ENCODE measurements at places on chromosomes 4 and X.

DNA sequence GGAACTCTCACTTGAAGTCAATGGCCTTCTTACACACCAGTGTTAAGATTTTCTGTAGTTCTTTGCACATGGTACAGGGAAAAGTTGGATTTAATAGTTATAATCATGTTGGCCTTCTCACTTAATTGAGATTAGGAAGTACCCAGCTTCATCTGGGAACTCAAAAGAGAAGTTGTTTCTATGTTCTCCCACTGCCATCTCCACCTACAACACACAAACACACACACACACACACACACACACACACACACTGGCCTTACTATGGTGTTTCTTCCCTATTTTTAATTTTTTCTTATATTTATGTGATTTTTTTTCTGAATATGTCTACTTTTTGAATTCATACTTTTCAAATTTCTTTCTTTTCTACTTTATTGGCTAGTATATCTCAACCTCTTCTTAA is 10.0 kb upstream of the CHIC2 start:
- DNase-seq, result no peak

GRCh38 chrX:115525486-115525885 is 35.5 kb upstream of the PLS3 start:
- peak; percentile 31 for DNase-seq

DNA sequence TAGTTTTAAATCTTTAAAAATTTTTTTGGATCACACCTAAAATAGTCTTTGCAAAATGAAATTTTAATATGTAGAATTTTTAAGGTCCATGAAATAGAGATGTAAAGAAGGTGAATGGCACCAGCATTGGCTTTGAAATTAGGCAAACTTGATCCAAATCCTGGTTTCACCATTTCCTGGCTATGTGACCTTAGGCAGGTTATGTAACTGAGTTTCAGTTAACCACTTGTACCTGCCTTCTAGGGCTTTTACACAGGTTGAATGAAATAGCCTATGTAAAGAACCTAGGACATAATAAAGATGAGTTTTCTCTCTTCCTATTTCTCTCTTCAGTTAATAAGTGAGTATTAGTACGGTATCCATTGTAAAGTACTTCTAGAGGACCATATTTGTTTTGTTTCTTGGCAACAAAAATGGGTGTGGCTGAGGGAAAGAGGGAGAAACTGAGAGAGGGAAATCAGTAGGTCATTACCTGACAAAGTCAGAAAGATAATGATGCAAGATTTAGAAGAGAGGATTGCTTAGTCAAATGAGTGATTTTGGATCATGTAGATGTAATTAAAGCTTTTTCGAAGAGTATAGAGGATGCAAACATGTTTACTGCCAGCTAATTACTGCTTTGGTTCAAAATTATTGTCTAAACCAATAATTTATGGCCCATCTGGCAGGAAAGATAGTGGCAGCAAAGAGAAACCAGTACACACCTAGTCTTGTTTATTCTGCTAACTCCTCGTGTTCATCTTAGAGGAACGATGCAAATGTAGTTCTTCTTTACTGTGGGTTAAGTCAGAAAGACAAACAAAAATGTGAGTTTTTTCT is 81.9 kb downstream of the PDLIM5 start:
- DNase-seq, result no peak

- DNase-seq, result no peak
Measured at GRCh38 chr4:146222313-146222712, 8.0 kb downstream of the REELD1 start.

DNA sequence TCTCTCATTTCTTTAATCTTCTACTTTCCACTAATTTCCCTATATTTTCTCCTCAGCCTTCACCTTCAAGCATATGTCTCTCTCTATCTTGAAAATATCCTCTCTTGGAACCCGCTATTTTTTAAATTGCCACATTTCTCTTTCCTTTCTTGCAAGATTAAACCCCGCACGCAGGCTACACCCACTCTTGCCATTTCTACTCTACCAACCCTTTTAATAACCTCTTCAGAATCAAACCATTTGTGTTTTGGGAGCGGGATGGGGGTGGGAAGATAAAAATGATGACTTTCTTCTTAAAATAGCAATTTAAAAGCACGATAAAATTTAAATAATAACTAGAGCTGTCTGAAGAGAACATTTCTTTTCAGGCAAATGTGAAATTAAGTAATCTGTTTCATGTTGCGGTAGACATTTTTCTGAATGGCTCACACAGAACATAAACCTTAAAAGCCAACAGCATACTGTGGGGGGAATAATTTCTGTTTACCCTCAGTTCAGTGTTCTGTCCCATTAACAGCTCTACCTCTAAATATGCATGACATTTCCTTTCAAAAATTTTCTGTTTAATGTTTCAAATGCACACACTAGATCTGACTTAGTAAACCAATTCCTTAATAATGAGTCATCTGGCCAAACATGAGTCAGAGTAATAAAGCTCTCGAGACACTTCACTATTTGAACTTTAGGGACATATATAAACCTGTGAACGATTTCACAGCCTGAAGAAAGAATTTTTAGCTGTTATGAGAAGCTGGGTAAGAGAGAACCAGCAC is 20.5 kb downstream of the ARSJ start:
- peak; percentile 11 for DNase-seq

DNA sequence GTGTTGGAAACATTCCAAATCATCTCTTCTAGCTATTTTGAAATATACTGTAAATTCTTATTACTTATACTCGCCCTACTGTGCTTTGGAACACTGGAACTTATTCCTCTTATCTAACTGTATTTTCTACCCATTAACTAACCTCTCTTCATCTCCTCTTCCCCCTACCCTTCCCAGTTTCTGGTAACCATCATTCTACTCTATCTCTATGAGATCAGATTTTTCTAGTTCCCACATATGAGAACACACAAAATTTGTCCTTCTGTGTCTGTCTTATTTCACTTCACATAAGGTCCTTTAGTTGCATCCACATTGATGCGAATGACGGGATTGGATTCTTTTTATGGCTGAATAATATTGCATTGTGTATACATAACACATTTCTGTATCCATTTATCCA is 1003.8 kb upstream of the INTU start:
- no peak for DNase-seq

DNA sequence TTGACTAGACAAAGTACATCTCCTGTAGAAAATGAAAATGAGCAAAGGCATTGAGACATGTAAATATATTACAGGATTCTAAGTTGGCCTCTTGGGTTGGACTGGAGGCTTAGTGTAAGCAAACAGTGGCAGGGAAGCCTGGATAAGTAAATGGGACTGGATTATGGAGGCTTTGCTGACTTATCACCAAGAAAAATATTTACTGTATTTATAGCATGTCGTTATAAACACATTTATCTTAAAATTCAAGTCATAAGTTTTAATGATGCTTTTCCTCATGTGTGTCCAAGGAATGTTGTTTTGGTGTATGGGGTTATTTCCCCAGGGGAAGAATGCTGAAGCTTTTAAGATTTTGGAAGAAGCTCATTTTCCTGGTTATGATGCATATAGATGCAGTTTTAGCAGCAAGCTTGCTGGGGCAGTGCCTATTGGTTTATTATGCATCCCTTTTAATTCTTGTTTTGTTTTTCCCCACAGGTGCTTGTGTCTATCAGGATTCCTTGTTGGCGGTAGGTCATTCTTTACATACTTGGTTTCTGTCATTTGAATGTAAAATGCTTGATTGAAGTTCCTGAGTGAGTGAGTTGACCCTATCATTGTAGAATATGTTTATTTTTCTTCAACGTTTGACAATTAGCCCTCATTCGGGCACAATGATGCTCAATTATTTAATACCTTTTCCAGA is 8.5 kb downstream of the FRAS1 start:
- peak; percentile 14 for DNase-seq

GRCh38 chrX:48890934-48891401 is 6.6 kb downstream of the TIMM17B start:
- DNase-seq, result no peak

- peak; percentile 9 for DNase-seq
Measured at GRCh38 chrX:19670854-19671620, 155.7 kb upstream of the MAP3K15 start.

GRCh38 chr4:112674376-112674775 is 37.4 kb downstream of the LARP7 start:
- DNase-seq, result no peak

DNA sequence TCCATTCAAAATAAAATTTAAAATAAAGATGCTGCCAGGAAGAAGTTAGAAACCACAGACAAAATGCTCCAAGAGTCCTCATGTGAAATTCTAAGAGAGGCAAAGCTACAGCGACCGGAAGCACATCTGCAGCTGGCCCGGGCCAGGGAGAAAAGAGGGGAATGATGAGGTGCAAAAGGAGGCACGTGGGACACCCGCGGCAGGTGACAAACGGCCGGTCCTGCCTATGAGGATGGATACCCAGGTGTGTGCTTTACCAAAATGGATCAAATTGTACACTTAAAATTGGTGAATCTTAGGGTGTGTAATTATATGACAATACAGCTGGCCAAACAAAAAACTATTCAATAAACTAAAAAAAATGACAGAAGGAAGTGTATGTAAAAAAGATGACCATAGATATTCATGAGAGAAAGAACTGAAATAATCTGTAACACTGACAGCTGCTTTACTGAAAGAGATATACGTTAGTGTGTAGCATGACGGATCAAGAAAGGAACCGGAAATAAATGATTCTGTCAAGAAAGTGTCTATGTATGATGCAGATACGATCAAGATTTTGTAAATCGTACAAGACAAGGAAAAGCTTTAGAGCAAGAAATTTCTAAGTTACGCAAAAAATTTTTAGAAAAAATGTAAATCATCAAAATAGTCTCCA is 29.5 kb downstream of the PPP2R3B start:
- DNase-seq, result no peak

DNA sequence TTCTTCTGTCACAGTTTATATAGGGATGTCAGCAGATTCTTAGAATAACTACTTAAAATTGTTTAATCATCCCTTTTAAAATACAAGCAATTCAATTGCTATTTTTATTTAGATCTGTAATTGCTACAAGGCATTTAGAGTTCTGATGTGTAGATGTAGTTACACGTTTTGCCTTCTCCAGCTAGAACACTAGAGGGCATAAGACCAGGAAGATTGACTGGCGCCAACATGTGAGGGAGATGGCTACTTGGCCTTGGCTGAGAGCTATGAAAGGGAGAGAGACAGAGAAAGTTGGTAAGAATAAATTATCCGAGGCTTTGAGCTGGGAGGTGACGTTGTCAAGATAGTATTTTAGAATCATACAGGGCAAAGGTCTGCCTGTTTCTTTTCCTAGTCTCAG is 563.7 kb upstream of the PRKX start:
- DNase-seq, result peak; percentile 7

DNA sequence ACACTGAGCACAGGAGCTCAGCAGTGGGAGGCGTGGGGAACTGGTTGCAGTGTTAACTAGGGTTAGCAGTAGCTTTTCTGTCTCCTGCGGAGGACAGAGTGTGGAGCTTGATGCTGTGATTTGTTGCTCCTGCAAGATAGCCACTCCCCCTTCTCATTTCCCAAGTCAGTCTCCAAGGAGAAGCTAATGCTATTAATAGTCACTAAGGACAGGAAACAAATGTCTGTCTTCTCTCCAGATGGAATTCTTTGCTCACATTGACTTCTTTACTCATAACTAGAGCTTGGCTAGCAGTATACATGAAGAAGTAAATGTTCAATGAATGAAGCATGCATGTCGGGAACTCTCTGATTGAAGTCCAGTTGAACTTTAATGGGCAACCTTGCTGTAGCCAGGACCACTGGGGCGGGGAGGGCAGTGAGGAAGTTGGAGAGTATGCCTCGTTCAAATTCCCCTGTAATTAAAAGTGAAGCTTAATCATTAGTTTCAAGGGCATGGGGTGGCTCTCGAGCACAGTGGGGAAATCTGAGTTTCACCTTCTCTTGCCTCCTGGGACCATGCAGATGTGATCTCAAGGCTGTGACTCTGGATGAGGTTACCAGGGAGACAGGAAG is 156.6 kb upstream of the SCML1 start:
- DNase-seq, result no peak

DNA sequence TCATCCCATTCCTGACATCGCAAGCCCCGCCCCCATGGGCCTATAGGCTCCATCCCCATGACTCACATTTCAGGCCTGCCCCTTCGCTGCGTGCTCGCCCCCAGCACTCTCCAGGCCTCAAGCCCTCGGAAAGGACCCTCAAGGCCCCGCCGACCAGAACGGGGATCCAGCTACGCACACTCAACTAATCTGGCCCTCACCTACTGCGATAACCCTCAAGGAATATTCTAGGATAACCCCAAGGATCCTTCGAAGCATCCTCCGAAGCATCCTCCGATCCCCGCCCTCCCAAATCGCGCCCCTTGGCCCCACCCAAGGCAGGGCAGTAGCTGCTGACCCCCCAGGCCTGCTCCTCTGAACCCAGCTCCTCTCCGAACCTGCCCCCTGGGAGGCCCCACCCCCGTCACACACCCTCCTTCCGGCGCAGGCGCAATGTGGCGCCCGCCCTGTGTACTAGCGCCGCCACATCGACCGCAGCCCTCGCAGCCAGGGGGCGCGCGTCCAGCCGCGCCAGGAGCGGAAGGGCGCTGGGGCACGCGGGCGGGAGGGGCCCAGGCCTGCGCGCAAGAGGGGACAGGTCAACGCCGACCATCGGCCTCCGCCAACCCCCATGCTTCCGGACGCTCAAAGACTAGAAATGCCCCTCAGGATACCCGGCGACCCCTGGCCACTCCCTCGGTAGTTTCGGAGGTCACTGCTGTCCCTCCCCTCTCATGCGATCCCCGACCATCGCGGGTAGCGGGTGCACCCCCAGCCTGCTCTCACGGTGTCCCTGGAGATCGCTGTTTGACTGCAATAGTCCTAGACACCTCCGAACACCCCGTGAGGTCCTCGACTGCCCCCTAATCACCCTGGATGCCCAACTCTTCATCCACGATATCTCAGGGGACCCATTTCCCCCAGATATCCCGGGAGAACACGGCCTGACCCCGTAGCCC is 6.4 kb upstream of the MAGIX start:
- peak; percentile 79 for DNase-seq

DNA sequence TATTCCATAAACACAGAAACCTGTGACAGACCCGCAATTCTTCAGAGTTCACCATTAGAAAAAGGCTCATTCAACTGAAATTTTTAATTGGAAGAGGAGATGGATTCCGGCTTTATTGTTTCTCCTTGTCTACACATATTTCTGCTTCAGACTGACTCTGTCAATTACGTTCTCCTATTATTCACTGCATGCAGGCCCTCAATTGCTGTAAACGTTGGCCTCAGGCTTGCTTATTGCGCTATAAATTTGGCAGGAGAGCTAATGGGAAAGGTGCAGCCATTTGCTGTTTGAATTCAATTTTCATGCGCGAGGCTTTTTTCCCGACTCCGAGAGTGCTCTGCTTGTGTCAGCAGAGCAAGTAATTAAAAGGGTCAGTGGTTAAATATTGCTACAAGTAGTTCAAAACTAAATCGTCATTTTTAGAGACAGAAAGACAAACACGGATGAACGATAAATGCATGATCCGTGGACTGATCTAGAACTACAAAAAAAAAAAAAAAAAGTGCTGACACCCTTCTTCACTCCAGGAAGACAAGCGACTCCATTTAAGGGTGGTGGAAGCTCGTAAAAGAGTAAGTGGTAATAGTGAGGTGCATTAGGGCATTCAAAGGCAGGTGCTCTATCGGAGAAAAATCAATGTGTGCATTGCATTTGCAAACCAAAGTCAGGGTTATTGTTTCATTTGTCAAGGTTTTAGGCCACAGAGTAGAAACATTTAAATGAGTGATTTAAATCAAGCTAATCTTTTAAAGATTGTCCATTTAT is 841.6 kb upstream of the FRG1 start:
- no peak for DNase-seq
